ENCODE measurements at places on chromosomes 3 and 15.
A peak's percentile ranks its signal among the peaks of the same experiment; 100 is the strongest.

- no peak for DNase-seq
Observed at GRCh38 chr15:68313501-68314410, 36.2 kb downstream of the FEM1B start.

DNA sequence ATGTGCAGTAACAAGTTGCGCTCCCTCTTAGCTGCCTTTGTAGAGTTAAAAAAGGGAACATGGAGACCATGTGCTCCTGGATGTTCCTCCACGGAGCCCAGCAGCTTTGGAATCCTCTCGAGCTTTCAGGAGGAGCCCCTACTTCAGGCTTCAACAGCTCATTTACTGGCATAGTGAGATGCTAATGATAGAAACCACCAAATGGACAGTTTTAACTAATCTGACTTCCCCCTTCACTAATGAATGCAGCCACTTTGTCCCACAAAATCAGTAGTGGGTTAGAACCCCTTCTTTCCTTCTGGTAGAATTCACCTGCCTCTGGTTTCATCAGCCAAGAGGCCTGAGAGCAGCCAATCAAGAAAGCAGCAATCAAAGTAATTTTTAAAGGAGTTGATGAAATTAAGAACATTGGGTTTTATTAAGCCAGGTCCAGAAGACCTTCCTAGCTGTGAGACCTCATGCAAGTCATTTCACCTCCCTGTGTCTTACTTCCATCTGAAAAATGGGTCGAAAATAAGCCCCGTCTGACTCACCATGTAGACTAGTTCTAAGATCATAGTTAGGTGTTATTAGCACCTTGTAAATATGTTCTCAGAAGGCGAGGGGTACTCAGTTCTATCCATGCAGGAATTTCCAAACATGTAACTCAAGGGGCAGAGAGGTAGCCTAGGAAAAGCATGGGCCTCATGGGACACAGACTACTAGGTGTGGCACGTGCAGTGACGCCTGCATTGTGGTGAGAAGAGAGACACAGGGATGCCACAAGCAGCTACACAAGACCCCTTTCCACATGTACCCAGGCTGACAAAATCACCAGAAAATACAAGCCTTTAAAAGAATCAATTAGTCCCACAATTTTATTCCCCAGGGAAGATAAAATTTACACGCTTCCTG, 179.7 kb upstream of the LPP start:
- no peak for DNase-seq

DNA sequence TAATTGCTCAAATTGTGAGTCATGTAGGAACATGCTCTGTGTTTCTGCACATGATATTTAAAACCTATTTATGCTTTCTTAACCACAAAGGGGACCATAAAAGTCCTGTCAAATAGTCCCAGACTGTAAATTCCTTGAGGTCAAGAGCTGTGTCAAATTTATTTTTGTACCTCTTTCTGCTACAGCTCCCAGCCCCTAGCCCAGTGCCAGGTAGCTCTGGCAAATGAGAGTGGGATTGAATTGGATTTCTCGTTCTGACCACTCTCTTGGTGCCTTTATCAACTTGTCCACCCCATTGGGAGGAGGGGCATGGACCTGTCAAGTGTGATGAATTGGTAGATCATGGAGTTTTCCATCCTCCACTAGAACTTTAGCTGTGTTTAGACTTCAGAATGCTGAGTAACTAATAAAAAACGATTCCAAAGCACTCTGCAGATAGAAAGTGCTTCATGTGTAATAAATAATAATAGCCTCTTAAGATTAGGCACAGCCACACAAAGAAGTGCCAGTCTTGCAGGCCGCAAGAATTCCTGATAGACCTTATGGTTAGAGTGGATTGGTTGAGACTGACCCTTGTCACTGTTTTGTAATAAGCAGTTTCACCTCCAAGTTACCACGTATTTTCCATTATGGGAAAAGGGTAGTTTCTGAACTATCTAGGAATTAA, 120.4 kb downstream of the LPP start:
- DNase-seq = no peak

GRCh38 chr3:140189976-140190375, 255.0 kb downstream of the CLSTN2 start:
- DNase-seq = no peak

GRCh38 chr15:70701891-70702568, 61.3 kb downstream of the UACA start:
- no peak for DNase-seq

GRCh38 chr15:43249699-43250203, 17.0 kb downstream of the TGM5 start:
- peak; percentile 61 for DNase-seq

DNA sequence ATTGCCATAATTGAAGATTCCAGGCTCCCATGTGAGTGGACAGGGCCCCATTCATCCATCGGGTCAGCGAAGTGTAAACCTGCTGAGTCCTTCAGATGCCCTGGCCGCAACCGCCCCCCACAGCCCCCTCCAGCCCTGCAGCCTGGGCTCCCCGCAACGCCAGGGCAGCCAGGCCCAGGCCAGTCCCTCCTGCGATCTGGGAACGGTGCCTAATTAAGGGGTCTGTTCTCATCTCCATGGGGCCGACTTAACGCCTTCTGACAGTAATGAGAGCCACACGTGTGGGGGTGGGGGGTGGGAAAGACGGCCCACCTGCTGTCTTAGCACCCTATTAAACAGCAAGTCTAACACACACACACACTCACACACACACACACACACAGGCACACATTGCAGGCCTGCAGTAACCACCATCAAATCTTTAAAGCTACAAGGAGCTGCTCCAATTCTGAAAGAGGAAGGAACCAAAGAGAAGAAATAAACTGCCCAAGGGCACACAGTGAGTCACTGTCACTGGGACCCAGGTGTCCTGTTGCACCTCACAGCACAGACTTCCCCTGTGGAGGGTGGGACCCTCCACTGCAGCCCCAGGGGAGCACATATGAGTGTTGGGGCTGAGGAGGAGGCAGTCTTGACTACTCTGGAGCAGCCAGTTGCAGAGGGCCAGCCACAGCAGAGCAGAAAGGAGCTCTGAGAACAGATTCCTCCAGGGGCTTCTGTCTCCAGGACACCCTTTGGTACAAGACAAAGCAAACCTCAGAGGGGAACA, 31.8 kb upstream of the HES1 start:
- no peak for DNase-seq

GRCh38 chr3:195147649-195148080, 123.3 kb downstream of the XXYLT1 start:
- no peak for DNase-seq

DNA sequence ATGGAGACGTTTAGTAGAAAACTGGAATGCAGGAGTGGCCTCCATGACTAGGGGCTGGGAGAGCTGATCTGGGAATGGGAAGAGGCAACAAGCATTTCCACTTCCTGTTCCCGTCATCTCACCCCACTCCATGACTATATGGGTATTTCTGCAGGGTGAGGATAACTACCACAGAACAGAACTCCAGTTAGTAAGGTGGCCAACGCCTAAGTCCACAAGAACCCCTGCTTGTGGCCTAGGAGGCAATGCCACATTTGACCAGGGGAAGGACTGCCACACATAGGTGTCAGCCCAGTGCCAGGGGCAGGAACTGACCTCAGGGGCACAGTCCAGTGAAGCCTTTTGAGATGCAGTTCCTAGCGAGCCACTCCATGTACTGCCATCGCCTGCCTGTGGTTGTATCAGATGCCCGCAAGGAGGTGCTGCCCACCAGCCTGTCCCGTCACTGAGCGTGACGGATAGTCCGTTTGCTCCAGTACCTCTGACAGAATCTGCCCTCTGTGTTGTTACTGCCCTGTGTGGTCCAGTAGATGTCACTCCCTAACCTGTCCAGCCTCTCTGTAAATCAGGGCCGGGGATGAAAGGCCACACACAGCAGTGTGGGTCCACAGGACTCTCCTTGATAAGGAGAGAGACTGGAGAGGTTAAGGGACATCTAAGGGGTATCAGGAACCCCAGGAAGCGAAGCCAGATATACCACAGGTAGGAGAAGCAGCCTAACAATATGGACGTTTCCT, 3.5 kb upstream of the MTFMT start:
- peak; percentile 24 for DNase-seq

DNA sequence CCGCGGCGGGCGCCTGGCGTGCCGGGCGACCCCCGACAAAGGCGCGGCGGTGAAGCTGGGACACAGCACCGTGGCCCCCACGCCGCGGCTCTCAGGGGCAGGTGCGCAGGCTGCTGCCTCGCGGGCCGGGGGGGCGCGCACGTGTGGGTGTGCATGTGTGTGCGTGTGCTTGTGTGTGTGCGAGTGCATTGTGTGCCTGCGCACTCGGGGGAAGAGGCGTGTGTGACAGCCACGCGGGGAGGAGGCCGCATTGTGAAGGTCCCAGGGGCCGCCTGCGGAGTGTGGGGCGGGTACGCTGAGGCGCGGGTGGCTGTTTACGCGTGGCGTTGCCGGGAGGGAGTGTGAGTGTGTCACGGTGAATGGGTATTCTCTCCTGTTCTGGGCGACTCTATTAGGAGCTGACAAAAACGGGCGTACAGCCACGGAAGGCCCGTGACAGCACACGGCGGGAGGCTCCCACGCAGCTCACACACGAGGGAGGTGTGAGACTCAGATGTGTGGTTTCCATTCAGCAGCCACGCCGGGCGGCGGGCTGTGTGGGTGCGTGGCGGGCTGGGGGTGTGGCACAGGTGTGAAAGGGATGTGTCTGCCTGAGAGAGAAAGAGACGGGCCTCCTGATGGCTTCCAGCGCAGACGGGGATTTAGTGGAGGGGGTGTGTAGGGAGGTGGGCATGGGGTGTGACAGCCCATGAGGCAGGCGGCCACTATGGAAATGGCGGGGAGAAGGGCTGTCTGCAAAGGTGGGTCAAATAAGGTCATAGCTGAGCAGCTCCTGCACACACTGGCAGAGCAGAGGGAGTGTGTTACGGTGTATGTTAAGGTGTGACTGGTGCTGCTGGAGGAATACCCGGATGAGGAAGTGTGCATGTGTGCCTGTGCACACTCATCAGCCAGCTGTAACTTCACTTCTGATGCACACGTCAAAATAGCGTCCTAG, 750 bp downstream of the PODXL2 start:
- no peak for DNase-seq

DNA sequence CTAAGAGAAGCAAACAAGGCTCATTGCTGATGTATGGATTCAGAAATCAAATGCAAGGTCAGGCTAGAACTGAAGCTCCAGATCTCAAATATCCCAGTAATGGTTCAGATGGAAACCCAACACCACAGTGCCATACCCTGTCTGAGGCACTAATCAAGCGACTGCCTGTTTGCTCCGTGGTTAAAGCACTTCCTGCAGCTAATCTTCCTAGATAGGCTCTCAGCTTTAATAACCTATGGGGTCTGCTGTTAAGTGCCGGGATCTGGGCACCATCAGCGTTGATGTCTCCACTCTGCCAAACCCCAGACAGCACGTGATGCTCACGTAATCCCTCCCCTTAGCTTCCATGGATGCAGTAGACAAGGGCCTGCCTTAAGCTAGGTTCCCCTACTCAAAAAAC, 262.6 kb downstream of the MECOM start:
- DNase-seq = no peak

GRCh38 chr3:13325892-13326443, 94.2 kb downstream of the NUP210 start:
- DNase-seq = no peak

DNA sequence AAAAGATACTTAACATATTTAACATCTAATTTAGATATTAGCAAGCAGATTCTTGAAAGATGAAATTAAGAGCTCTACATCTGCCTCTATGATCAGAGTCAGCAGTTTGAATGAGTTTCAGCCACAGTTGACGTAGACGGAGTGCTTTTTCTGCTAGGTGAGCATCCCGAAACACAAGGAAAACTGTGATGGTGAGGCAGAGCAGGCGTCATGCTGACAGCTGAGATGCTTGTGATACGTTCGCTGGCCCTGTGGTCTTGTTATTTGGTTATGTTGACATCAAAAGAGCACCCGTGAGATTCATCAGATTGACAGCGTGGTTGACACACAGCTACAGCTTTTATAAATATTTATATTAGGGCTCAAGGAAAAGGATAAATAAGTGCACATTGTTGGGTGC, 19.6 kb upstream of the GOLGA8B start:
- DNase-seq = no peak

- no peak for DNase-seq
Observed at GRCh38 chr3:47871389-47871788, 68.5 kb downstream of the DHX30 start.

- no peak for DNase-seq
Observed at GRCh38 chr15:28098766-28099554, at the start of gene OCA2. Gene OCA2, minus strand, starts transcription at chr15:28099315. Its CDS starts 17,441 bp downstream, at chr15:28081874.

DNA sequence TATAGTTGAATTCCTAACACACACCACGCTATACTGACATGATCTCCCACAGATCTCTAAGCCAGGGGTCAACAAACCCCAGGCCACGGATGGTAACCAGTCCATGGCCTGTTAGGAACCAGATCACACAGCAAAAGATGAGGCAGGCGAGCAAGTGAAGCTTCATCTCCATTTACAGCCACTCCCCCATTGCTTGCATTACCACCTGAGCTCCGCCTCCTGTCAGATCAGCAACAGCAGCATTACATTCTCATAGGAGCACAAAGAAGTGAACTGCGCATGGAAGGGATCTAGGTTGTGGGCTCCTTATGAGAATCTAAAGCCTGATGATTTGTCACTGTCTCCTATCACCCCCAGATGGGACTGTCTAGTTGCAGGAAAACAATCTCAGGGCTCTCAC, 2.7 kb downstream of the PDCD7 start:
- no peak for DNase-seq

DNA sequence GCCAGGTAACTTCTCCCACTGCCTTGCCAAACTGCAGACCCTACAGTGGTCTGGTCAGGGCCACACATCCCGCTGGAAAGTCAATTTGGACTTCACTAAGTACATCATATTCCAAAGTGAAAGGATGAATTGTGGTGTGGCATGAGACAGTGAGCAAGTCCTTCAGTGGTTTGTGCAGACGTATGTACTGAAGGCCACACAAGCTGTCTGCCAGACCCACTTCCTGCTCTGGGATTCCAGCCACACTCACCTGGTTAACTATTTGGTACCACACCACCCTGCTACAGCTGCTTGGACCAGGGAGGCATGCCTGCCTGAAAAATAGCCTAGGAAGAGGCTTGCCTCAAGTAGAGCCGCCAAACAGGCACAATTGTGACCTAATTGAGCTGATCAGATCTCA, 94.1 kb upstream of the STRIT1 start:
- DNase-seq = no peak

DNA sequence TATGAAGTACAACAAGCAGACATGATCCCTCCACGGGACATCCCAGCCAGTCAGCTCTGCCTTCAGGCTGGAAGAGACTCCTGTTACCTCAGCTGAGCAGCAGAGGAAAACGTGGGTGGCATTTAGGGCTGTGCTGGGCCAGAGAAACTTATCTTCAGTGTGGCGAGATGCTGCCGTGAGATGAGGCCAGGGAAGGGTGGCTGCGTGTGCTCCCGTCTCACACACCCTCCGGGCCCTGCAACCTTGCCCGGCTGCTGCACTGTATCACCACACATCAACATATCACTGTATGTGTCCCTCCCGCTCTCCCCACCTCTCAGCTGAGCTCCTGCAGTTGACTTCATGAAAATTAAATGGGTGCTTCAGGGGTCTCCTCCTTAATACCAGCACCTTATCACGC, 23.4 kb downstream of the BMF start:
- DNase-seq = no peak

DNA sequence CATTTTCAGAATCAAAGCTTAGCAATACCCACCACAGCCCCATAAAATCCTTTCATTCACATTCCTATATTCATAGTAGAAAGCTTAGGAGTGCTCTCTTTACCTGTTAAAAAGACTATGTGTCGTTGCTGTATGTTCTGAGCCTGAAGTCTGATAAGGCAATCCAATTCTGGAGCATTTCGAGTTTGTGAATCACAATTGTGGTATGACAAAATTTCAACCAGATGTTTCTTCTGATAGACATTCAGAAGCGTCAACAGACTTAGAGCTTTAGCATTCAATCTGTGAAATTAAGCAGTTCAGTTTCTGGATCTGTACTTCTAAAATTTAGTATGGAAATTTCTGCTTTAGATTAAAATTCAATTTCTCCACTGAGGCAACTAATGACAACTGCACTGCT, 58.3 kb downstream of the TASOR start:
- DNase-seq = peak; percentile 22
